ENCODE measurements at places on chromosomes 16 and 17.

GRCh38 chr17:17087424-17088015 lies 45.3 kb downstream of the MPRIP start:
- no peak for DNase-seq

GRCh38 chr16:21233521-21234150 lies at the start of gene ANKS4B:
Gene ANKS4B (plus strand): TSS chr16:21233699. CDS start chr16:21233738, 39 bp downstream.
- DNase-seq, result no peak

DNA sequence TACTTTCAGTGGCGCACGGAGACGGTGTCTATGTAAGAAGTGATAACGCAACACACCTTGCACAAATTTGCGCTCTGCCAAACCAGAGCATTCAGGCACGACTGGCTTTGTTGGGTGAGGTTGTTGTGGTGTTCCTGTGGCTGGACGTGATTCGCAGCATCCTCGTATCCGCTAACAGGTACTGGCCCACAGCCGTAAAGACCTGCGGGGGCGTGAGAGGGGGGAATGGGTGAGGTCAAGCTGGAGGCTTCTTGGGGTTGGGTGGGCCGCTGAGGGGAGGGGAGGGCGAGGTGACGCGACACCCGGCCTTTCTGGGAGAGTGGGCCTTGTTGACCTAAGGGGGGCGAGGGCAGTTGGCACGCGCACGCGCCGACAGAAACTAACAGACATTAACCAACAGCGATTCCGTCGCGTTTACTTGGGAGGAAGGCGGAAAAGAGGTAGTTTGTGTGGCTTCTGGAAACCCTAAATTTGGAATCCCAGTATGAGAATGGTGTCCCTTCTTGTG lies 510.9 kb downstream of the KCNJ18 start:
- DNase-seq, result no peak

GRCh38 chr16:63461248-63461841 lies 1425.1 kb upstream of the CDH8 start:
- peak; percentile 9 for DNase-seq

GRCh38 chr16:89484041-89484501 lies 6.3 kb downstream of the ANKRD11 start:
- DNase-seq, result no peak

DNA sequence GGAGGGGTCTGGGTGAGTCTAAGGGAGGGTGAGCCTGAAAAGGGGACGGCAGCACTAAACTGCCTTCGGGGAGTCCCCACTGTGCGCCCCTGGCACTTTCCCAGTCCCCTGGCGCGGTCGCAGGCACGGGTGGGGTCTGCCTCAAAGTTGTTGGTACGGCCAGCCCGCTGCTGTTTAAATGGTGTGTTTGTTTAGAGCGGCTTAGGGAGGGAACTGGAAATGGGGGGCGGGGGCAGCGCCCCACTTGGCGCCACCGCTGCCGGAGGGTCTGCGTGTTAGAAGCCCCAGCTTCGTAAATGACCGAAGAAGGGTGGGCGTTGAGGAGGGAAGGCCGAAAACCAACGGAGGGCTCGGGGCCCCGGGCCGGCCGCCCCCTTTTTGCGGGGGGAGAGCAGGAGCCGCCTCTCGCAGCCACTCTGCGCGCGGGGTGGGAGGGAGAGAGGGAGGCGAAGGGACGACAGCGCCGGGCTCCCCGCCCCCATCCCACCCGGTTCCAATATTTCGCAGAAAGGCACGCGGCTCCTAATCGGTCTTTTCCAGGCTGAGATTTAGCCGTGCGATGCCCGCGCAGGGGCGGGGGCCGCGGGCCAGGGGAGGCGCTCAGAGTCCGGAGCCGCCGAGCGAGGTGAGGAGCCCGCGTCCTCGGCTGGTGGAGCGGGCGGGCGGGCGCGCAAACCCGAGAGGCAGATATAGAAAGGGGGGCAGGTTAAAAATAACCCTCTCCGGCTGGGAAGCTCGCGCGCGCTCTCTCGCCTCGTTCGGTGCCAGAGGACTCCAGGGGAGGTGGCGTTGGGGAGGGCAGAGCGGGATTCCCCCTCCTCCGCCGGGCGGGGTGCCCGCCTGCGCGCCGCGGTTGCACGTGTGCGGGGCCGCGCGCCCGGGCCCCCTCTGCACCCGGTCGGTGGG lies 54.9 kb downstream of the SREBF1 start:
- DNase-seq, result no peak

DNA sequence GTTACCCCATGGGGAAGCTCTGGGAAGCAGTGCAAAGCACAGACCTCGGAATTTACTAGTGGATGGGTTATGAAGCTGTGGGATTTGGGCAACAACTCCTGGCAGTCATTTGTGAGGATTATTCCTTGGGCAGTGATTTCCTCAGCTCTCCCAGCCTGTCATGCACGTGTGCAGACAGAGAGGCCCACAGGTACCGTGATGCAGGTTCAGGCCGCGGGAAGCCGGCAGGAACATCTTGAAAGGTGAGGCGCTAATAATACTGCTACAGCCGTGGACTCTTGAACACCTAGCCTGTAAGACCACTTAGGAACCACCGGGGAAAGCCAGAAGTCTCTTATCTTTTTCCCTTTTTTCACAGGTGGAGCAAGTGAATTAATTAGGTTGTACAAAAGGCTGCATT lies 80.2 kb upstream of the CPHXL start:
- DNase-seq, result no peak

- DNase-seq, result no peak
Measured at GRCh38 chr16:88538366-88539060, 31.7 kb upstream of the ZC3H18 start.

- DNase-seq, result no peak
Measured at GRCh38 chr17:55708175-55708974, 14.3 kb downstream of the TMEM100 start.

- no peak for DNase-seq
Measured at GRCh38 chr16:52805559-52806168, 247.0 kb downstream of the CHD9NB start.

DNA sequence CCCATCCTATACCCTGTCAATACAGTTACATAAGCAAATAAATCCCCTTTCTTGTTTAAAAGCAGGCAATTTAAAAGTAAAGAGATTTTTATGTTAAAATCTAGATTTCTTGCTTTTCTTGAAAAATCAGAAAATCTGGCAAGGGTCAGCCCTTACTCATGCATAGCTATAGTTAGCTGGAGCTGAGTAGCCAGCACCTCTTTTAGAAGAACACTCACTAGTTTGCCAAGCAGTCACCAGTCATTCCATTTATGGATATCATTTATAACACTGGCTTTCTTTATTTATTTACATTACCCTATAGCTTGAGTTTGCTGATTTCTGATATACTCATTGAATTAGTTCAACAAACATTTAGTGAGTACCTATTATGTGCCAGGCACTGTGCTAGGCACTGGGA lies 45.7 kb downstream of the NXPH3 start:
- no peak for DNase-seq

DNA sequence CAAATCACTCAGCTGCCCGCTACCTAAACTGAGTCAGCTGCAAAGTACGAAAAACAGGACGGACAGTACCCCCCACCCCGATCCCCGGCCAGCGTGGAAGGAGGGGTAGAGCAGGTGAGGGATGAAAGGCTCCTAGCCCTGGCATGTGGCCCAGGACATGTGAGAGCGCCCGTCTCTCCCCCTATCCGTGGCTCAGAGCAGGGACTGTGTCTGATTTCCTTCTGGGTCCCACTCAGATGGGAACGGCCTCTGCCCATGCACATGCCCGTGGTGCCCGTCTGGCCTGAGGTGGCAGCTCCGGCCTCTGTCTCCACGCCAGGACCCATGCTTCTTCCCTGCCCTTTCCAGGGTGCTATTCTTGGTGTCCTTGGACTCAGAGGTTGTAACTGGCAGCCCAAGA lies 30.2 kb upstream of the RASD1 start:
- no peak for DNase-seq

GRCh38 chr16:20904507-20905081 lies 4.0 kb downstream of the LYRM1 start:
- DNase-seq, result no peak

GRCh38 chr17:55601874-55602364 lies 90.7 kb upstream of the SMIM36 start:
- no peak for DNase-seq

DNA sequence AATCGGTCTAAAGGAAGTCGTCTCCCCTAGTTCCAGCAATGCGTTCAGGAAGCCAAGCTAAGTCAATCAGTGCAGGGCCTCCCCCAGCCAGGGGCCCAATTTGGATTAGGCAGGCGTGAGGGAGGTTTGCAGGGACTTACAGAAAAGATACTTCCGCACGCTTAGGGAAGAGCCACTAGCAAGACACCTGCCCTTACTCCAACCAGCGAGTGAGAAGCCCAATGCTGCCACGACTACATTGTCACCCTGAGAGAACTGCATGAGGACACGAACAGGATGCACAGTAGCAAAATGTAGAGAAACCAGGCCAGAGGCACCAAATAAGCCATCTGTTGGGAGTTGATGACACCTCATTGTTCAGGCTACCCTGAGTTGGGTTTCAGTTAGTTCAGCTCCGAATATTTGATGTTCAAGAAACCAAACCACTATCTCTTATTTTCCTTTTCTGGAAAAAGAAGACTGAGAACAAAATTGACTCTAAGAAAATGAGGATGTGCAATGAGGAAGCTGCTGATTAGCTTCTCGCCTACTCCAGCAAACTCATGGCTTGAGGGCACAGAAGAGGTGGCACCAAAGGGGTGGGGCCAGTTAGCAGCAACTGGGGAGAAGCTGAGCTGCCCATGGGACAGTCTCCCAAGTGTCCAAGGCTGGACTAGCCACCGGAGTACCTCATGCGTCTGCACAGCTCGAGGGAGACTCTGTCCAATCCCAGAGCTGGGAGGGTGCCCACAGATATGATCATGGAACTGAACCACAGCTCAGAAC lies 29.3 kb downstream of the TK2 start:
- DNase-seq, result no peak

DNA sequence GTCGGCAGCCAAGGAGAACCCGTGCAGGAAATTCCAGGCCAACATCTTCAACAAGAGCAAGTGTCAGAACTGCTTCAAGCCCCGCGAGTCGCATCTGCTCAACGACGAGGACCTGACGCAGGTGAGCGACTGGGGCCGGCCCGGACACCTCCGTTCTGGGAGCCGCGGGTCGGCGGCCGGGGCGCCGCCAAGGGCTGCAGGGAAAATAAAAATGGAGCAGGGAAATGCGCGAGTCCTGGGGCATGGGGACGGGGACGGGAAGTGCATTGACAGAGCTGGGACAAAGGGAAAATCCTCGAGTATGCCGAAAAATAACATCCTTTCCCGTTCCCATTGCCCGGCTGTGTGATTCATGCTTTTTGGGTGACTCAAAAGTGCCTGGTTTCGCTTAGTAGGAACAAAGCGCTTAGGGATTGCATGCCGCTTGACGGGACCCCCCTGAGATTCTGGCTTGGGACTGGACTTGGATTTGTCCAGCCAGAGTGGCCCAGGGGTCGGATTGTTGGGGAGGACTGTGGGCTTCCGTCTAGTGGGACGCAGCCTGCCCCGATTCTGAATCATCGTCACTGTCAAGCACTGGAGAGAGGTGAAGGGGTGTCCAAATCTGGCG lies 699 bp downstream of the MPRIP start:
- no peak for DNase-seq

DNA sequence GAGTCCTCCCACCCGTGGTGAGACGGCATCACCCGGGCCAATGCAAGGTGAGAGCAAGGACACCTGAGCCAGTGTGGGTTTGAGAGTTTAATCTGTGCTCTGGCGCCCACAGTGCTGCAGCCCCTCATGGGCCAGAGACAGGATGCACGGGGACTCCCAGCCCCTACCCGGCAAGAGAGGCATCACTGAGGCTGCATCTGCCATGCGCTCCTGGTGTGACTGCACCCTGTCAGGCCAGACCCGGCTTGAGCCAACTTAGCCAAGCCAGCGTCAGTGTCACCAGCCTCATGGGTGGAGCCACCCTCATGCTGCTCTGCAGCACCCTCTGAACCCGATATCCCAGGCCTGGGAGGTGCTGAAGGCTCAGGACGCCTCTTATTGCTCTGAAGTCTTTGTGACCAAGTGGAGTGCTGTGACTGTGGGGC lies 1.3 kb upstream of the BRICD5 start:
- DNase-seq, result no peak

GRCh38 chr16:62321606-62322005 lies 285.4 kb upstream of the CDH8 start:
- DNase-seq, result no peak

DNA sequence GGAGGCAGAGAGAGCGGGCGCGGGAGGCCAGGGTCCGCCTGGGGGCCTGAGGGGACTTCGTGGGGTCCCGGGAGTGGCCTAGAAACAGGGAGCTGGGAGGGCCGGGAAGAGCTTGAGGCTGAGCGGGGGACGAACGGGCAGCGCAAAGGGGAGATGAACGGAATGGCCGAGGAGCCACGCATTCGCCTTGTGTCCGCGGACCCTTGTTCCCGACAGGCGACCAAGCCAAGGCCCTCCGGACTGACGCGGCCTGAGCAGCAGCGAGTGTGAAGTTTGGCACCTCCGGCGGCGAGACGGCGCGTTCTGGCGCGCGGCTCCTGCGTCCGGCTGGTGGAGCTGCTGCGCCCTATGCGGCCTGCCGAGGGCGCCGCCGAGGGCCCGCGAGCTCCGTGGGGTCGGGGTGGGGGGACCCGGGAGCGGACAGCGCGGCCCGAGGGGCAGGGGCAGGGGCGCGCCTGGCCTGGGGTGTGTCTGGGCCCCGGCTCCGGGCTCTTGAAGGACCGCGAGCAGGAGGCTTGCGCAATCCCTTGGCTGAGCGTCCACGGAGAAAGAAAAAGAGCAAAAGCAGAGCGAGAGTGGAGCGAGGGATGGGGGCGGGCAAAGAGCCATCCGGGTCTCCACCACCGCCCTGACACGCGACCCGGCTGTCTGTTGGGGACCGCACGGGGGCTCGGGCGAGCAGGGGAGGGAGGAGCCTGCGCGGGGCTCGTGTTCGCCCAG lies 1.2 kb upstream of the CBX4 start:
- peak; percentile 16 for DNase-seq

GRCh38 chr17:1707107-1707506 lies 3.1 kb downstream of the TLCD2 start:
- DNase-seq, result no peak

- DNase-seq, result no peak
Measured at GRCh38 chr17:73163043-73163442, 1.8 kb upstream of the SSTR2 start.

DNA sequence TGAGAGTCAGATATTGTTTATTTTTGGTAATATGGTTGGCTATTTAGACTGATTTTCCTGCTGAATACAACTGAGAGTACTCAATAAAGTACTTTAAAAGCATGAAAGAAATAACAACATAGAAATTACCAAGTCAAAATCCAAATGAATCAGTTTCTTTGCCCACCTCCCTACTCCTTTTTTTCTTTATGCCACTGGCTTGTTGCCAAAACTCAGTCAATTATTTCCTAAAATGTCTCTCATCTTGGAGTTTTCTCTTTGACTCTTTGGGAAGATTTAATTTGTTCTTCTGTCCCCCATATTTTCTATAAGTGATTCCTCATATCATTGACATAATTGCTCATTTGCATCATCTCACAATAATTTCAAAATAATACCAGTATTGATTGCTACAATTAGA lies 2.6 kb upstream of the OMG start:
- no peak for DNase-seq

- DNase-seq, result no peak
Measured at GRCh38 chr16:85193115-85193493, 80.8 kb upstream of the CIBAR2 start.

- no peak for DNase-seq
Measured at GRCh38 chr16:4313563-4314531, 2.0 kb upstream of the GLIS2 start.

GRCh38 chr16:74522160-74522559 lies 84.8 kb downstream of the GLG1 start:
- no peak for DNase-seq

Measured in HS-5 (cell line).